ENCODE measurements at places on chromosomes 11 and 22. TPM values are rescaled to one million over a fixed set of nuclear protein-coding genes. Genes with fewer than 3 reads are reported as not detected.

The PNPLA5 gene
- not detected for total RNA-seq

The CDC42BPG gene
- 0.61 TPM for total RNA-seq

DNA sequence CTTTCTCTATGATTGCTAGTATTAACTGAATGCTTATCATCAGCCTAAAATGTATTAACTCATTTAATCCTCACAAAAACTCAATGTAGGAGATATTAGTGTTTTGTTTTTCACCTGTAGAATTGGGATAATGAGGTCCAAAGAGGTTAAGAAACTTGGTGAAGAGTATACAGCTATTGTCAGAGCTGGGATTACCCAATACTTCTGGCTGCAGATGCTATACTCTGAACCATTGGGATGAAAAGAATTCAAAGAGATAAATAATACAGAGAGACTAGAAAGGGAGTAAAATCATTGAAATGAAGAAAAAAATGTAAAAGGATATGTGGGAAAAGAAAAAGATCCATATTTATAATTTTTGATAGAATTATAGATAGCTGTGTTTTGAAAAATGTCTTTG is 137.1 kb downstream of the TRPC6 start:
- no peak for DNase-seq

DNA sequence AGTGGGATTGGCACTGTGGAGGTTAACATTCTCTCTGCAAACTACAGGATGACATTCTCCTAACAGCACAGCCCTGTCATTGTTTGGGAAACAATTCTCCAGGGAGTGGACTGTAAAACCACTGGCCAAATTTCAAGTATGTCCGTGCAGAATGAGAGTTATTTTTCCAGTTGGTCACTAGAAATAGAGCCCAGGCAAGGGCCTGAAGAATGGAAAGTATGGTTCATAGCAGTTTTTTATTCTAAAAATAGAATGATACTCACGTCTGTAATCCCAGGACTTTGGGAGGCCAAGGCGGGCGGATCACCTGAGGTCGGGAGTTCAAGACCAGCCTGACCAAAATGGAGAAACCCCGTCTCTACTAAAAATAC is 39.0 kb upstream of the CD44 start:
- no peak for DNase-seq

The SYT7 gene
- 10.0 TPM for total RNA-seq
